ENCODE measurements at places on chromosomes 5 and 9.

- DNase-seq, result peak; percentile 53
Observed at GRCh38 chr5:95620030-95620869, at the start of gene GPR150. Gene GPR150 (plus strand): TSS chr5:95620087. CDS start chr5:95620276, 189 bp downstream.

DNA sequence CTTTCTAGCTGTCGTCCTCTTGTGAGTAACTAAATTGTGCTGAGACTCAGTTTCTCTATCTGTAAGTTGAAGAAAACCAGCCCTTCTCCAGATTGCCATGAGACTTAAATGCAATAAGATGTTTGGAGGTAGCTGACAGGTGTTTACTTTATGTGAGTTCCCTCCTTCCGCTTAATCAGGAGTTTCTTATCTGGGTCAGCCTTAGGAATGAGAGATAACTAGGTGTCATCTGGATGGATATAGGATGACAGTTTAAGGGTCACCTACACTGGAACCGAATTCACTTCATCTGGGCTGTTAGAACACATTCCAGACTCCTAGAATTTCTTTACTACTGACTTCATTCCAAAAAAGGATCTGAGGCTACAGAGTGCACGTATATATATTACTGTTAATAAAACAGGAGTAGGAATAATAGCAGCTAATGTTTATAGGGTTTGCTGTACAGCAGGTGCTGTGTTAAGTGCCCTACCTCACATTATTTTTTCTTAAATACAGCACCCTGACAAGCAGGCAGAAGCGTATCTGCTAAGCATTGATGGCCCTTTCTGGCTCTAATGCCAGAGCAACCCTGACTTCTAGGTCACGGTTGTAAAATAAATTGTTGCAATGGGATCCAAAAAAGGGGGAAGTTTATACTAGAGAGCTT lies 30.0 kb upstream of the CPEB4 start:
- DNase-seq, result no peak

DNA sequence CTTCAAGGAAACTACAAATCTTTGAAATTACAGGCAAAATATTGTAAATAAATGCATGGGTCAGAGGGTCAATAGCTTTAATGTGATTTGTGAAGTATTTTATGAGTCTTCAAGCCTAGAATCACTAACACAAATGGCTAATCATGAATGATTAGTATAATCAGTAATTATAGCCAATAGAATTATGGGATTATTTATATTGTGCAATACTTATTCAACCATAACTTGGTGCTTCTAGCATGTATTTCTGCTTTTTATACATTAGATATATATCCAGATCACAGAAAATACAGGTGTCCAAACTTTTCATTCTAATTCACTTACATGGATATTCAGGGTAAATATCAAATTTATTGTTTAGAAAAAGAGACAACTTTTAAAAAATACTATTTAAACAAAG lies 12.1 kb downstream of the HCN1 start:
- no peak for DNase-seq

DNA sequence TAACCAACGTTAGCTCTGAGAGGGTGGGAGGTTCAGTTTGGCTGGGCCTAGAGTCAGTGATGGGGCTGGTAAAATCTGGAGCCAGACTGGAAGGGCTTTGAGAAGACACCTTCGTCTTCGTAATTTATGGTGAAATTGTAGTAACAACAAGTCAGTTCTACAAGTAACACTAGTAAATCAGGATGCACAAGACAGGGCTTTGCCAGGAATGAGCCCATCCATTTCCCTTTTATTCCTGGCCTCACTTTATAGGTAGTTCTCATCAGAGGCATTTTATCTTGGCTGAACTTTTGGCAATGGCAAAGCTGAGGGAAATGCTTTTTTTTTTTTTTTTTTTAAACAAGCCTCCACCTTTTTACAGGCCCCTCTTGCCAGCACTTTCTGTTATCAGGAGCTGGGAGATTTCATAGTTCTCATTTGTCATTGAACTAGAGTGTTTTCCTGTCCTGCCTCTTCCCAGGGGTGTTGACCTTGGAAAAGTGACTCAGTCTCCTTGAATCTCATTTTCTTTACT lies 110.5 kb upstream of the KLF4 start:
- no peak for DNase-seq

GRCh38 chr5:143244990-143245389 lies 158.5 kb downstream of the NR3C1 start:
- DNase-seq, result no peak

GRCh38 chr9:35452481-35452880 lies 37.4 kb upstream of the RUSC2 start:
- DNase-seq, result no peak

DNA sequence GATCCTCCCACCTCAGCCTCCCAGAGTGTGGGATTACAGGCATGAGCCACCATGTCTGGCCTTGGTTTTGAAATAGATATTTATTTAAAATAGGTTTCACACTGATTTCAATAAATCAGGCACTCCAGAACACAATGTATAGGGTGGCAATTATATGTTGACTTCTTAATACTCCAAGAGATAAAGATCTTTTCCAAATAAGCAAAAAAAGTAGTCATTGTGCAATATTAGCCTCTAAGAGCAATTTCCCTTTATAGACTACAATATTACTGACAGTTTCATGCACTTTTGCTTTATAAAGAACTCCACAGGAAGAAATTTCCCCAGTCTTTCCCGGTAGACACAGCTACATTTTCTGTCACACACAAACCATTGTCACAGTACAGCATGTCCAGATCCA lies 23.4 kb upstream of the RUFY1 start:
- DNase-seq, result no peak

GRCh38 chr9:74125941-74126340 lies 371.2 kb upstream of the RORB start:
- DNase-seq, result no peak

DNA sequence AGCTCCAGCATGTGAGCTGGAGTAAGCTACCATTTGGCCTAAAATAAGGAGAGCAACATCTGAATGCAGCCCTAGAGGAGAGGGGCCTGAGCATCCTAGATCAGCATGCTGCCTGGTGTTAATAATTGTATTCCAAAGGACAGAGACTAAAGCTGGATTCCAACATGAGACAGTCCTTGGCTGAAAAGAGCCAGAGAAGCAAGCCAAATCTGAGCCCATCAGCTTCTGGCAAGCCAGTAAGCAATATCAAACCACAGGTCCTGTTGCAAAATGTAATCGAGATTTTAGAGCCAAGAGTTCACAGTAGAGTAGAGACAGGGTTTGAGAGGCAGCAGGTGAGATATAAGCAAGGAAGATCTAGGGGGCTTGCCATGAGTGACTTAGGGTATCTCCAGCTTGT lies 42.3 kb upstream of the DMAC1 start:
- DNase-seq, result no peak

- no peak for DNase-seq
Observed at GRCh38 chr9:136832581-136832980, 9.7 kb upstream of the AJM1 start.

GRCh38 chr9:29069376-29069775 lies 1496.1 kb upstream of the C9orf72 start:
- DNase-seq, result no peak

DNA sequence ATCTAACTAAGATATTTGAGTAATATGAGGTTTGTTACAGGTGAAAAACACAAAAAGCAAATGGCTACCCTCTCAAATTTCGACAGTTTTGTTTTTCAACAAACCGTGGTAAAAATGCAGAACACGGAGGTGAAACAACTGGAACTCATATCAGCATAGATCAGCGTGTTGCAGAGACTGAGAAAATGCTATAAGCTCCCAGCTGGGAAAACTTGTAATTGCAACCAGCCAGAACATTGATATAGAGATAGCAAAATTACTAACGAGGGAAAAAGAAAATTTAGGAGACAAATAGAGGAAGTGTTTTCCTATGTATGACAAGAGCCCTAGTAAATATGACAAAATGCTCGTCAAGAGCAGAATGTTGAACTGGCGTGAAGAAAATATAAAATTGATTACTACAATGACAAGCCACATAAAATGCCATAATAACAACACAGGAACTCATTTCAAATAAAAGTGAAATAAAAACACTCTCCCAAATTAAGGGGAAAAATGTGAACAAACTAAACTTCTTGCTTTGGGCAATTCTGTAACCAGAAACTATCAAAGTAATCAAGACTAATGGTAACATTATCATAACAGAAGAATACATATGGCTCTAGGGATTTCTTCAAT lies 1989.8 kb downstream of the EFNA5 start:
- no peak for DNase-seq

DNA sequence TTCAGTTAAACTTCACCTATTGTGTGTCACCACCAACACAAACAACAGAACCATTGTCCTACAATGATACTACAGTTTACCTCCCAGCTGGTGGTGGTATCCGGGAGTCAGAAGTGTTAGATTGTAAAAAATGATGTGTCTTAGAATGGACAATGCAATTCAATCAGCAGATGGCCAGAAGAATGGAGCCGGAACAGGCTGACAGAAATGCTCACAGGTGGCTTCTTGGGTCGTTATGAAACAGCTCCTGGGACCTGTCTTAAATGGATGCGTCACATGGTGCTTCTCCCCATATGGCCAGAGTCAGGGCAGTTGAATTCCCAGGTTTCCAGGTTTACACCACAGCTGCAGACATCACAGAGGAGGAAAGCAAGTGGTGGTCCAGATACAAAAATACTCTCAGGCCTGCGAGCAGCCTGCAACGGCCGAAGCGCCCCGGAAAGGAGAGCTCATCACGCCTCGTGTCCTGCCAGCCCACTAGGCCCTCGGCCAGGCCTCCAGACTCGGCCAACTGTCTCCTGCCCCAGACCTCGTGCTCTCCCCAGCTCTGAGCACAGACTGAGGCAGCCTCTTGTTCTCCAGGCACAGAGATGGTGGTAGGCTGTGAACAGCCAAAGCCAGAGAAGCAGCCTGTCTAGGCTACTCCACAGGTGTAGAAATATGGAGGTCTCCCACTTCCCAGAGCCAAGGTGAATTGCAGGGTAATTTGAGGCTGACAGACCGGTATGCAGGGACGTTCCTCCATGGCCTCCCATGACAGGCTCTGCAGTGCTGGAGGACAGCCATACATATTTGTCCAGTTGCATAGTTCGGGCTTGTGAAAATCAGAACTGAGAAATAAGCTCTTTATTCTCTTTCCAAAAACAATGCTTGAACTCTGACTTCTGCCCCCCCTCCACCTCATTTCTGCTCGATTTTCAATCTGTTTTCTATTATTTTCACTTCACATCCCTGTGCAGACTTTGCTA lies 98.5 kb upstream of the SPATA31C2 start:
- no peak for DNase-seq

DNA sequence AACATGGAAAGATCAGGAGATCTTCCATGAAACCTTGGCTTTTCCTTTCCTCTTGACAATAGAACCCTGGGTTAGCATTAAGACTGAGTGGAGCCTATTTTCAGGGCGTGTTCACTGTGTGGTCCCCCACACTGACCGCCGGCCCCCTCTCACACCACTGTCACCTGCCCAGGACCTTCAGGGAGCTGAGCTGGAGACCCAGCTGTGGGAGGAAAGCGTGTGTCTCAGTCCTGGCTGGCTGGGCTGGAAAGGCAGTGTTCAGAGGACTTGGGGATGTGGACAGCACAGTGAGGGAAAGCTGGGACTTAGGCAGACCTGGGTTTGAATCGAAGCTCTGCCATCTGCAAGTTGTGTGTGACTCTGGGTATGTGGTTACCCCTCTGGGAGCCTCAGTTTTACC lies 268.1 kb downstream of the NSG2 start:
- no peak for DNase-seq

DNA sequence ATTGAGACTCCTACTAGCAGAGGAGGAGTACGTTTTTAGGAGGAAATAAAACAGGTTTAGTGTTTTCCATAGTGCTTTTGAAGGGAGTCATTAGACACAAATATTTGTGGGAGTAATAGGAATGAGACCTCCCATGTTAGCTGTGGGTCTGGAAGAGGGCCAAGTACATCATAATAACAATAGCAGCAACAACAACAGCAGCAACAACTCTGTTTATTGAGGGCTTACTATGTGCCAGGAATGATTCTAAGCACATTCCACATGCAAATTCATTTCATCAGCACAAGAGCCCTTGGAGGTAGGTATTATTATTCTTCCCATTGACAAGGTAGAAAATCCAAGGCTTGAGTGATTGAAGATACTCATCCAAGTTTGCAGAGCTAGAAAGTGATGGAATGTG lies 384.2 kb upstream of the RPS23 start:
- no peak for DNase-seq

GRCh38 chr5:71998746-71999145 lies 108.5 kb upstream of the MAP1B start:
- no peak for DNase-seq

DNA sequence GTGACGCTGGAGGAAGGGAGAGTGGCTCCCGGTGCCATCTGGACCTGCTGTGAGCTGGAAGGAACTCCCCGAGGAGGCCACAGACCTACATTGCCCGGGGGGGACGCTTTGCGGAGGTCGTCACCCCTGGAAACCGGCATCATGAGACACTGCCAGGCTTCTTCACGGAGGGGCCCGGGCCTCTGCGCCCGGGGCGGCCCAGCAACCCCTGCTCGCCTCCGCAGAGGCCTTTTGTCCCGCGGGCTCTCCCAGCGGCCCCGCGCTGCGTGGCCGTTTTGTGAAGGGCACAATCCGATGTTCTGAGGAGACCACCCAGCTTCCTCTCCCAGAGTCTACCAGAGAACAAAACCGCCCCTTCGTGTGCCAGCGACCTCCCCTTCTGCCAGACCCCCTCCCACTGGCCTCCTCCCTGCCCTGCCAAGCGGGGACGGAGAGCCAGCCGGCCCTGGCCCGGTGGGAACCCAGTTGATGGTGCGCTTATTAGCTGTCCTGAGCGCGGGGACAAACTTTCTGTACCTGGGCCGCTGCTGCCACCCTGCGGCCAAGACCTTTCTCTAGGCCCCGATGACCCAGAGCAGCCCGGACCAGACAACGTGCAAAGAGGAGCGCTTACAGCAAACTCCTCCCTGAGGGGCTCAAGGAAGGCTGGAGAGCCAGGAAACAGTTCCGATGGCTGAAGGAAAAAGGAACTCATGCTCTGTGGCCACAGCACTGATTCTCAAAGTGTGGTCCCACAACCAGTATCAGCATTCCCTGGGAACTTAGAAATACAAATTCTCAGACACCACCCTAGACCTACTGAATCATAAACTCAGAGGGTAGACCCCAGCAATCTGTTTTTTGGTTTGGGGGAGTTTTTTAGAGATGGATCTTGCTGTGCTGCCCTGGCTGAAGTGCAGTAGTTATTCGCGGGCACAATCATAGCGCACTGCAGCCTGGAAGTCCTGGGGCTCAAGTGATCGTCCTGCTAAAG lies 86.7 kb downstream of the SLC1A3 start:
- no peak for DNase-seq

- no peak for DNase-seq
Observed at GRCh38 chr5:173715607-173716006, 99.2 kb upstream of the BOD1 start.

GRCh38 chr9:111700776-111701175 lies 39.4 kb downstream of the GNG10 start:
- DNase-seq, result no peak
